ENCODE measurements at places on chromosomes 6 and 20. TPM values are rescaled to one million over a fixed set of nuclear protein-coding genes. Genes with fewer than 3 reads are reported as not detected.

GRCh38 chr6:111418971-111419693, 63.9 kb downstream of the REV3L start:
- no peak overlapping the region for H3K4me3 ChIP-seq
- H3K27me3 ChIP-seq, result no peaks in the 10 kb centered on the region
- no peaks in the 10 kb centered on the region for H3K36me3 ChIP-seq
- H3K4me1 ChIP-seq, result no peaks in the 10 kb centered on the region
- no peak for DNase-seq

The TRDN gene
- total RNA-seq, result not detected

The EGFL8 gene
- 10.4 TPM for total RNA-seq

The SLC17A9 gene
- total RNA-seq, result 23.1 TPM

The OR2H2 gene
- total RNA-seq, result not detected

DNA sequence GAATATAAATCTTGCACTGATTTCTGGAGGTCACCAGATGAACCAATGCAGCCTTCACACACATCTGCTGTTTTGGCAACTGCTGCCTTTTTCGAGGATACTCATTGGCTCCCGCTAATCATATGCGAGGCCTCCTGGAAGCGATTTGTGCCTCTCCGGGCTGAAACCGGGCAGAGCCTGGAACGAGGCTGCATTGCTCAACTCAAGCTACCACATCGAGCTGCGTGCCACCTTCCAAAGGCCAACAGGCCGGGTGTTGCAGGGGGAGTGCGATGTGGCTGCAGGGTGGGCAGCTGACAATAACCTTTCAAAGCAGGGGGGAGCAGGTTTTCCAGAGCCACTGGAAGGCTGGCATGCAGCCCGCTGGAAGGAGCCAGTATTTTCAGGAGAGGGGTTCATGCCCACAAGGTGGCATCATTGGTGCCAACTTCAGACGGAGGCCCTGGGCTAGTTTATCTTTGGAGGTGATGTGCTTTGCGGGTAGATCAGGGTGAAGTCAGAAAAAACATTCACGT, 122.6 kb upstream of the IFNGR1 start:
- H3K27me3 ChIP-seq, result no peaks in the 10 kb centered on the region
- DNase-seq, result peak; percentile 38
- no peak overlapping the region for H3K4me3 ChIP-seq
- no peak overlapping the region for H3K27ac ChIP-seq
- no peaks in the 10 kb centered on the region for H3K4me1 ChIP-seq

DNA sequence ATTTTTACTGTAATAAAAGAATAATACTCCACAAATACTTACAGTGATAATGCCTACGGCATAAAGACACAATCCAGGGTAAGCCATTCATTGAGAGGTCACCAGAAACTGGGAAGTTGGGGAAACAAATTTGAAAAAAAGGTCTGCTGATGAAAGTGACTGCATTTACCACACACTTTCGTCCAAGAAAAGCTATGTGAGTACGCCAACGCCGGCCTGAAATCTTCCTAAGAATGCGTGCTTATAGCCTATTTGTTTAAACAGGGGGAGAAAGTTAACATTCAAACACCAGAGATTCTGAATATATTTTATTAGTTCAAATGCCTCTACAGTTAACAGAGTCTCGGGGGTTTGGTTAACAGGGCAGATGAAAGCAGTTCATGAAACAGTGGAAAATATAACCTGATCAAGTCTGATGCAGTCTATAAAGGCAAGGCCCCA, 657 bp upstream of the LTV1 start:
- no peaks in the 10 kb centered on the region for H3K27me3 ChIP-seq
- H3K36me3 ChIP-seq, result no peaks in the 10 kb centered on the region
- H3K27ac ChIP-seq, result peak overlapping the region; percentile 69
- no peaks in the 10 kb centered on the region for H3K4me1 ChIP-seq

- H3K4me1 ChIP-seq, result no peaks in the 10 kb centered on the region
- no peaks in the 10 kb centered on the region for H3K27me3 ChIP-seq
- H3K27ac ChIP-seq, result no peak overlapping the region
Observed at GRCh38 chr20:51319522-51319921, 223.0 kb downstream of the NFATC2 start.

DNA sequence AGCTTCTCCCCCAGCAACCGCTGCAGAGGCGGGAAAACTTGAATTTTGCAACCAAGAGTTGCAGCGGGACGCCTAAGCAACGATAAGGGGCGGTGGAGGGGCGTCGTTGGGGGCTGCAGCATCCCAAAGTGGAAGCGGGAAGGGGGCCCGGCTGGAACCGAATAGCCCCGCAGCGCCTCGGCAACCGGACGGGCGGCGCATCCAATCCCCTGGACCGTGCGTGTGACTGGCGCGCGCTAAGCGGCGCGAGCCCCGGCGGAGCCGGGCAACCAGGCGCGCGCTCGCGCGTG, 670 bp upstream of the PARD6B start:
- no peaks in the 10 kb centered on the region for H3K4me1 ChIP-seq
- peak overlapping the region; percentile 83 for H3K27ac ChIP-seq
- H3K36me3 ChIP-seq, result no peaks in the 10 kb centered on the region
- peak overlapping the region; percentile 94 for H3K4me3 ChIP-seq

DNA sequence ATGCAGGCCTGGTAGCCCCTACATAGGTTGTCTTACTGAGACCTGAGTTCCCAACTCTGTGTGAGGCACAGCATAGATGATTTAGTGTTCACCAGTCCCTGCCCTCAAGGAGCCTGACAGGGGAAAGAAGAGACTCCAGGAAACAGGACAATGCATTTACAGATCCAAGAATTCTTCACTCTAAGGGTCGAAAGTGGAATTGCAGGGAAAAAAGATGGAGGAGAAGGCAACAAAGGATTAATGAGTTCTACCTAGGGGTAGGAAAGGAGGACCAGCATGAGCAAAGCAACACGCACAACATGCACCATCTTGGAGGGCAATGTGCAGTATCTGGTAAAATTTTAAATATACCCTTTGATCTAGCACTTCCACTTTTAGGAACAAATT, 5.9 kb downstream of the SPAG4 start:
- no peak for DNase-seq
- H3K4me3 ChIP-seq, result no peak overlapping the region
- no peaks in the 10 kb centered on the region for H3K27me3 ChIP-seq
- H3K27ac ChIP-seq, result no peak overlapping the region
- peaks cover 11% of the 10 kb centered on the region for H3K36me3 ChIP-seq
- peaks cover 12% of the 10 kb centered on the region for H3K4me1 ChIP-seq

GRCh38 chr6:46652232-46652602, 401 bp downstream of the CYP39A1 start:
- no peaks in the 10 kb centered on the region for H3K27me3 ChIP-seq
- peak overlapping the region; percentile 91 for H3K4me3 ChIP-seq
- no peaks in the 10 kb centered on the region for H3K36me3 ChIP-seq
- no peak for DNase-seq

- no peaks in the 10 kb centered on the region for H3K4me1 ChIP-seq
- DNase-seq, result no peak
- H3K36me3 ChIP-seq, result no peaks in the 10 kb centered on the region
- no peak overlapping the region for H3K27ac ChIP-seq
- no peaks in the 10 kb centered on the region for H3K27me3 ChIP-seq
- no peak overlapping the region for H3K4me3 ChIP-seq
Observed at GRCh38 chr20:61875221-61875885, 190.3 kb downstream of the TAF4 start.

The SLC39A7 gene
- 170 TPM for total RNA-seq

DNA sequence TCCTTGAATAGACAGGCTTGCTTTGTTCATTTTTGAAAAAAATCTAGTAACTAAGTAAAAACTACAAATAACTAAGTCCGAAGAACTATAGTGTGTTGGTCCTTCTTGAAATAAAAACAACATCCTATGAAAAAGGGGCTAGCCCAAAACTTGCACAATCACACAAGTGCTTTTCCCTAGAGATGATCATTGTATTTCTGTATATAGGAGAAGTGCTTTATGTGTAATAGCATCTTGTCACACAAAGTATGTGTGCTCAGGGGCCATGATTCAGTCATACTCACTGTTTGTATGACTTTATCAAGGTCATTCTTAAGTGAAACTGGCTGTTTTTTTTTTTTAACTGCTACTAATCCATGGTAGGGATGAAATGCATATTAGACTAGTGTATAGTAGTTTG, 179.8 kb downstream of the DTNBP1 start:
- H3K4me1 ChIP-seq, result no peaks in the 10 kb centered on the region
- H3K27ac ChIP-seq, result no peak overlapping the region
- H3K36me3 ChIP-seq, result no peaks in the 10 kb centered on the region
- DNase-seq, result no peak

The ZNF341 gene
- 6.1 TPM for total RNA-seq

The PKIG gene
- total RNA-seq, result 46.1 TPM

GRCh38 chr6:75368151-75368779, 83.7 kb upstream of the TMEM30A start:
- peak; percentile 29 for DNase-seq
- H3K27me3 ChIP-seq, result no peaks in the 10 kb centered on the region
- no peak overlapping the region for H3K27ac ChIP-seq
- H3K36me3 ChIP-seq, result no peaks in the 10 kb centered on the region
- no peak overlapping the region for H3K4me3 ChIP-seq

DNA sequence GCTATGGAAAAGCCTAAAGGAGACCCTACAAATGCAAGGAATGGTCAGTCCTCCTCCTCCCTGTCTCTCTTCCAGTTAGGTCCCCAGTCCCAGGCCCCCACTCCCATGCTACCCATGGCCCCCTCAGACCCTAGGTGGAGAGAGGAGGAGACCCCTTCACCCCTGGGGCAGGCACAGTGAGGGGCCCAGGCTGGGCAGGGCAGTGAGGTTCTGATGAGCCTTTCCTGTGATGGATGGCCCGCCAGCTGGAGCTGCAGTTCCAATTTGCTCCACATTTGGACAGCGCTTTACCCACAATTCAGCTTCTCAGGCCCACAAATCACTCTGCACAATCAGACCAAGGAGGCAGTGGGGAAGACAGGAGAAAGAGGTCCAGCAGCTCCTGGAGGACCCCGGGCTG, 37.3 kb upstream of the MLN start:
- no peak overlapping the region for H3K27ac ChIP-seq
- H3K27me3 ChIP-seq, result no peaks in the 10 kb centered on the region
- no peak overlapping the region for H3K4me3 ChIP-seq
- no peaks in the 10 kb centered on the region for H3K36me3 ChIP-seq

- no peaks in the 10 kb centered on the region for H3K27me3 ChIP-seq
- H3K27ac ChIP-seq, result peak overlapping the region; percentile 20
- no peaks in the 10 kb centered on the region for H3K36me3 ChIP-seq
- peak; percentile 49 for DNase-seq
- no peak overlapping the region for H3K4me3 ChIP-seq
Observed at GRCh38 chr6:18177286-18177965, 22.2 kb downstream of the KDM1B start.

The SIRPD gene
- not detected for total RNA-seq

DNA sequence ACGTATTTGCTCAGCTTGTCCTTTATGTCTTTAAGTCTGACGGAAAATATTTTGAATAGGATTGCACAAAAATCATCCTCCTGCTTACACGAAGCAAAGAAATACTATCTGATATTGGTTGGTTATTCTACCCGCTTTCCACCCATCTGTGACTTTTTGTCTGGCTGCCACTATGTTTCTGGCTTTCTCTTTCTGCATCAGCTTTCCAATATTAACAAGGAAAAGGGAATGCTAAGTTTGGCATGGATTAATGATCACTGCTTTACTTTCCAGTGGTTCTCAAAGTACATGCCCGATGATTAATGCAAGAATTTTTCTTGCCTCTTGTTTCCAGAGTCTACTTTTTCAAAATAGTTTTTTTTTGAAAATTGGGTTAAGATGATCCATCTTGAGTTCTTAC, 57.0 kb downstream of the RNF144B start:
- no peak for DNase-seq
- no peaks in the 10 kb centered on the region for H3K36me3 ChIP-seq
- no peak overlapping the region for H3K4me3 ChIP-seq

- no peaks in the 10 kb centered on the region for H3K27me3 ChIP-seq
- H3K27ac ChIP-seq, result no peak overlapping the region
- DNase-seq, result no peak
- H3K36me3 ChIP-seq, result no peaks in the 10 kb centered on the region
Observed at GRCh38 chr6:165184192-165184979, 125.0 kb downstream of the C6orf118 start.

The FAM83C gene
- total RNA-seq, result 0.45 TPM

The FKBP5 gene
- total RNA-seq, result 29.1 TPM

DNA sequence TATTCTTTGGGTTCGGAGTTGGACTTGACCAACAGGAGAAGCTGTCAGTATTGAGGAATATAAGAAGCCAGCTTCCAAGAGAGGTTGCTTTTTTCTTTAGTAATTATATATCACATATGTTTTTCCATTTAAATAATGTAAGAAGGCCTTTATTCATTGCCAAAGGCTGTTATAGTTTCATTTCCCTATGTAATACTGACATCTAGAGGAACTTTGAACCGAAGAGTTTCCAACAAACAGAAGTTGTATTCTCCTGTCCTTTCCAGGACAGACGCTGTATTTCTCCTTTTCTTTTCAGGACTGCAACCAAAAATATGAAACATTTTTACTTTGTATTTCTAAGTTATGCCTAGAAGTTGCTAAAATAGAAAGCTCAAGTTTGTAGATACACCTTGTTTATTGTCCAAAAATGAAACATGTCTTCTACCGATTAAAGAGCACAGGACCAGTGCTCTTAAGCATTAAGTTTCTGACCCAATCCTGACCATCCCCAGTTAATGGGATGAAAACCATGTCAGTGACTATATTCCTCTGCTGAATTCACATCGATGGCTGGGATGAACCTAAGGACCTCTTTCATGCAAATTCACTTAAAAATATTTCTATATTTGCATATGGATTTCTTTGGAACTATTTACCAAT, 55.1 kb downstream of the MYLK4 start:
- no peaks in the 10 kb centered on the region for H3K36me3 ChIP-seq
- H3K27ac ChIP-seq, result no peak overlapping the region
- H3K4me3 ChIP-seq, result no peak overlapping the region
- no peaks in the 10 kb centered on the region for H3K27me3 ChIP-seq
- no peaks in the 10 kb centered on the region for H3K4me1 ChIP-seq

- no peaks in the 10 kb centered on the region for H3K27me3 ChIP-seq
- no peak overlapping the region for H3K27ac ChIP-seq
- no peak for DNase-seq
- H3K36me3 ChIP-seq, result no peaks in the 10 kb centered on the region
- H3K4me1 ChIP-seq, result peaks cover 6% of the 10 kb centered on the region
Observed at GRCh38 chr6:7534192-7534591, 7.3 kb upstream of the DSP start.

GRCh38 chr6:88984606-88985005, 21.2 kb upstream of the RNGTT start:
- no peaks in the 10 kb centered on the region for H3K36me3 ChIP-seq
- H3K4me3 ChIP-seq, result no peak overlapping the region
- H3K27ac ChIP-seq, result no peak overlapping the region

GRCh38 chr20:49589747-49590146, 21.8 kb upstream of the PTGIS start:
- no peaks in the 10 kb centered on the region for H3K4me1 ChIP-seq
- H3K36me3 ChIP-seq, result no peaks in the 10 kb centered on the region
- H3K27ac ChIP-seq, result no peak overlapping the region

- no peak for DNase-seq
- no peak overlapping the region for H3K4me3 ChIP-seq
- no peaks in the 10 kb centered on the region for H3K27me3 ChIP-seq
- no peaks in the 10 kb centered on the region for H3K36me3 ChIP-seq
Observed at GRCh38 chr6:14925025-14925698, 320.7 kb upstream of the JARID2 start.

Measured in colonic mucosa (tissue), 4 donors.